ENCODE measurements at places on chromosomes 4 and X. TPM values are rescaled to one million over a fixed set of nuclear protein-coding genes. Genes with fewer than 3 reads are reported as not detected.

The ZAR1 gene
- not detected for polyA plus RNA-seq

The AKAP14 gene
- 4.8 TPM for polyA plus RNA-seq

The GABRA4 gene
- polyA plus RNA-seq: not detected

The CAMK2D gene
- polyA plus RNA-seq: 65.6 TPM

The MID1 gene
- 23.7 TPM for polyA plus RNA-seq

The PAGE2 gene
- polyA plus RNA-seq: not detected

The TRAM1L1 gene
- 12.5 TPM for polyA plus RNA-seq

The ADH1B gene
- 961 TPM for polyA plus RNA-seq

The GYPE gene
- 18.2 TPM for polyA plus RNA-seq

- no peaks in the 10 kb centered on the region for H3K4me1 ChIP-seq
- no peak for DNase-seq
- H3K27ac ChIP-seq: no peak overlapping the region
- no peaks in the 10 kb centered on the region for H3K27me3 ChIP-seq
- H3K4me3 ChIP-seq: no peak overlapping the region
- peaks cover 11% of the 10 kb centered on the region for H3K36me3 ChIP-seq
Observed at GRCh38 chr4:38086151-38086848, 126.1 kb downstream of the PTTG2 start.

DNA sequence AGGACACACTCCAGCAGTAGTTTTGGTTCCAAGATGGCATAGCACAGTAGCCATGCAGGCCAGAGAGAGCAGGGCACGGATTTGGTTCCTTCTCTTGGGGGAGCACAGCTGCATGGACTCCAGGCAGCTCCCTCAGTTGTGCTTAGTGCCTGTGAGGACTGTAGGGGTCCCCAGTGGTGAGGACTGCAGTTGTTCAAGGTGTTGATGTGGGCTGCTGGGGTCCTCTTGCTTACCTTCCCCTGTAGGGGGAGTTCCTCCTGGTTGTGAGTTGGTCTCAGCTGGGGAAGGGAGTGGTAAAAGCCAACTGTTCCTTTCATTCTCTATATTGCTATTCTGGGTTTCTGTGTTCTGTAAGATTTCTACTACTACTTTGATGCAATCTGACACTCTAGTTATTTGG lies 606.5 kb downstream of the MAGEB5 start:
- H3K4me1 ChIP-seq: no peaks in the 10 kb centered on the region
- H3K36me3 ChIP-seq: no peaks in the 10 kb centered on the region
- H3K27me3 ChIP-seq: no peaks in the 10 kb centered on the region
- H3K27ac ChIP-seq: no peak overlapping the region

DNA sequence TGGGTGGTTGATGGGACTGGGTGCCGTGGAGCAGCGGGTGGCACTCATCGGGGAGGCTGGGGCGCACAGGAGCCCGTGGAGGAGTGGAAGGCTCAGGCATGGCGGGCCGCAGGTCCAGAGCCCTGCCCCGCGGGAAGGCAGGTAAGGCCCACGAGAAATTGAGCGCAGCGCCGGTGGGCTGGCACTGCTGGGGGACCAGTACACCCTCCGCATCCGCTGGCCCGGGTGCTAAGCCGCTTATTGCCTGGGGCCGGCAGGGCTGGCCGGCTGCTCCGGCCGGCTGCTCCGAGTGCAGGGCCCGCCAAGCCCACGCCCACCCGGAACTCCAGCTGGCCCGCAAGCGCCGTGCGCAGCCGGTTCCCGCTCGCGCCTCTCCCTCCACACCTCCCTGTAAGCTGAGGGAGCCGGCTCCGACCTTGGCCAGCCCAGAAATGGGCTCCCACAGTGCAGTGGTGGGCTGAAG lies 85.1 kb upstream of the FAT4 start:
- H3K36me3 ChIP-seq: no peaks in the 10 kb centered on the region
- H3K27me3 ChIP-seq: no peaks in the 10 kb centered on the region
- peak; percentile 64 for DNase-seq
- H3K27ac ChIP-seq: no peak overlapping the region

DNA sequence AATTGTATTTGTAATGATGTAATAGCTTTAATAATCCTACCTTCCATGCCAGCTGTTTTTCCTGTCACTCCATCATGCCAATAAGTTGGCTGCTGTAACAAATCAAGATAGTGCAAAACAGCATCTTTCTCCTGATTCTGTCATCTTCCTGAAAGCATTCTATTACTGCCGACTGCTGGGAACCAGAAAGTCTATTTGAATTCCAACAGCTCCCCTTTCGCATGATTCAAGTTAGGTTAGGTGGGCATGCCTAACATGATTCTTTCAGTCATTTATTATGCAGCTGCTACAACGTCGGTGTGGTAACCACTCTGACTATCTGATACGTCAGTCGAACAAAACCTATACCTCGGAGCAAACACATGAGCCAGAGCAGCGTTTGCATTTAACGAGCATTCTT lies 127.9 kb upstream of the DMD start:
- H3K4me3 ChIP-seq: no peak overlapping the region
- no peaks in the 10 kb centered on the region for H3K4me1 ChIP-seq
- H3K27me3 ChIP-seq: no peaks in the 10 kb centered on the region
- H3K36me3 ChIP-seq: no peaks in the 10 kb centered on the region

- H3K4me3 ChIP-seq: no peak overlapping the region
- no peaks in the 10 kb centered on the region for H3K36me3 ChIP-seq
- H3K27me3 ChIP-seq: peaks cover 5% of the 10 kb centered on the region
Observed at GRCh38 chrX:1072637-1073377, 139.6 kb downstream of the CRLF2 start.

- DNase-seq: no peak
- peaks cover 10% of the 10 kb centered on the region for H3K4me1 ChIP-seq
- no peak overlapping the region for H3K4me3 ChIP-seq
- no peaks in the 10 kb centered on the region for H3K27me3 ChIP-seq
Observed at GRCh38 chr4:40475609-40476008, 140.5 kb downstream of the CHRNA9 start.

DNA sequence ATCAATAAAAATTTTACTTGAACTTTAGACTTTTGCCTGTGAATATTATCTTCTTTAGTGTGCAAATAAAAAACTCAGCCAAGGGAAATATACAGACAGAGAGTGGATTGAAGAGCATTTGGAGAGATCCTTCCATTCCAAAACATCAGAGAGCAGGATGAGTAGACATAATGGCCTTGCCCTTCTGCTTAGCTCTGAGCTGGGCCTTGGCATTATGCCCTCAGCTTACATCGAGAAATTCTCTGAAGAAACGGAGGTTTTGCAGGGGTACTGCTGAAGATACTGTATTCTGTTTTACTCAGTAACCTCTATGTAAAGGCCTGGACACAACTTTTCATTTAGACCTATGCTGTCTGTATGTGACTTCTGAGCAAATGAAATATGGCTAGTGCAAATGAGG lies 317.4 kb downstream of the STIM2 start:
- H3K36me3 ChIP-seq: no peaks in the 10 kb centered on the region
- H3K27me3 ChIP-seq: no peaks in the 10 kb centered on the region
- H3K4me1 ChIP-seq: no peaks in the 10 kb centered on the region
- no peak for DNase-seq
- no peak overlapping the region for H3K4me3 ChIP-seq

GRCh38 chr4:73066928-73067327 lies 2.6 kb downstream of the COX18 start:
- no peaks in the 10 kb centered on the region for H3K27me3 ChIP-seq
- H3K4me1 ChIP-seq: no peaks in the 10 kb centered on the region
- no peak overlapping the region for H3K4me3 ChIP-seq
- no peaks in the 10 kb centered on the region for H3K36me3 ChIP-seq
- H3K27ac ChIP-seq: no peak overlapping the region

DNA sequence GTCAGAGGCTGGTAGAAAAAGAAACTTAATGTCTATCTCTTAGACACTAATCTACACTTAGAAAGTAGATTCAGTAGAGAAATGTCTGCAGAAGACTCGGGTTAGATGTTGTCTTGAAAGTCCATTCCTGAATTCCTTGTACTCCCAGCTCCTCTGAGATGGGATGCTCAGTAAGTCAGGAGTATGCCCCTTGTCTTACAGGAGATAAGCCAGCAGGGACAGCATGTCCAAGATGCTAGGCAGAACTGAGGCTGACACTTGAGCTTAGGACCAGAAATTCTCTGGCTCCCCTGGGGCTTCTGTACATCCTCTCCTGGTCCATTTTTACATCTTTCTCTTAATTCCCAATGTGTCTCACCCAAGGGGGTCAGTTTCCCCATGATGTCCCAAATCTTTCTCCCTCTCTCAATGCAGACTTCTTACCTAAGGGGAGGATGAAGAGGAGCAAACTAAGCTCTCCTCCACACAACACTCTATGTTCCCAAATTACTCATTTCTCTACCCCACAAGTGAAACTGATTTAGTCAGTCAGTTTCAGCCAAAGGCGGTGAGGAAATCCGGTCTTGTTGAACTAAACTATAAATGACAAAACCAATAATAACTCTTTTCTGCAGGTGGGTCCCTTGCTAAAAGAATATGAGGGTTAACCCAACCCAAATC lies 558.2 kb upstream of the DIPK2B start:
- H3K36me3 ChIP-seq: peaks cover 4% of the 10 kb centered on the region
- H3K27ac ChIP-seq: peak overlapping the region; percentile 40
- H3K27me3 ChIP-seq: no peaks in the 10 kb centered on the region
- no peak overlapping the region for H3K4me3 ChIP-seq
- no peak for DNase-seq
- peaks cover 7% of the 10 kb centered on the region for H3K4me1 ChIP-seq

- H3K27ac ChIP-seq: no peak overlapping the region
- no peaks in the 10 kb centered on the region for H3K27me3 ChIP-seq
- DNase-seq: no peak
- no peaks in the 10 kb centered on the region for H3K4me1 ChIP-seq
Observed at GRCh38 chr4:111960241-111960667, 185.0 kb upstream of the FAM241A start.

DNA sequence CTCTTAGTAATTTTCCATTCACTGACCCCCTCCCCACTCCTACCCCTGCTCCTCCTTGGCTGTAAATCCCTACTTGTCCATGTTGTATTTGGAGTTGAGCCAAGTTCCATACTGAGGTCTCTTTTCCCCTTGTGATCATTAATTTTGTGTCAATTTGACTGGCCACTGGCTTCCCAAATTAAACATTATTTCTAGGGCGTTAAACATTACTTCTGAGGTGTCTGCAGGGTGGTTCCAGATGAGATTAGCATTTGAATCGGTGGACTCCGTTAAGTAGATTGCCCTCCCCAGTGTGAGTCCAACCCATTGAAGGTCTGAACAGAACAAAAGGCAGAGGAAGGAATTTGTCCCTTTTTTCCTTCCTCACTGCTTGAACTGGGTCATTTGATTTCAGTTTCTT lies 25.7 kb downstream of the SLC39A8 start:
- DNase-seq: no peak
- no peak overlapping the region for H3K4me3 ChIP-seq
- H3K4me1 ChIP-seq: peaks cover 3% of the 10 kb centered on the region
- H3K27ac ChIP-seq: peak overlapping the region; percentile 69

DNA sequence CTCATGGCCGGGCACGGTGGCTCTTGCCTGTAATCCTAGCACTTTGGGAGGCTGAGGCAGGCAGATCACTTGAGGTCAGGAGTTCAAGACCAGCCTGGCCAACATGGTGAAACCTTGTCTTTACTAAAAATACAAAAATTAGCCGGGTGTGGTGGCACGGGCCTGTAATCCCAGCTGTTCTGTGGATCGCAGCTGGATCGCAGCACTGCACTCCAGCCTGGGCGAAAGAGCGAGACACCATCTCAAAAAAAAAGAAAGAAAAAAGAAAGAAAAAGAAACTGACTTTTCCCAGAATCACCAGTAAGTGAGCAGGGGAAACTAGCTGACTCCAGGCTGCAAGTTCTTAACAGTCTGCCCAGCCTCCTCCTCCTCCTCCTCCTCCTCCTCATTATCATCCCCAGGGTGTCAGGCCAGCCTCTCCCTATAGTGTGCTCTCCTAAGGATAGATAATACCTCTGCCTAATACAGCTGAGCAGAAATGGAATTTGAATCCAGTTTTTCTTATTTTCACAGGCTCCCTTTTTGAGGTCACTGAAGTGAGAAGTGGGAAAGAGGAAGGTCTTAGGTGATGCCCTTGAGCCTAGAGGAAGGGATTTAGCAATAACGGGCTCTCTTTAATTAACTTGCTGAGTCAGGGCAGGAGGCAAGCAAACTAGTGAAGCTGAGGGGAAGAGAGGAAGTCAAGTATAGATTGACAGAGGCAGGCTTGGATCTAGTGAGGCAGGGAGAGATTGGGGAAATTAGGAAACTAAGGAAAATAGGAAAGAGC lies 11.8 kb upstream of the ELF2 start:
- H3K36me3 ChIP-seq: no peaks in the 10 kb centered on the region
- no peaks in the 10 kb centered on the region for H3K27me3 ChIP-seq
- peaks cover 21% of the 10 kb centered on the region for H3K4me1 ChIP-seq
- H3K4me3 ChIP-seq: no peak overlapping the region
- H3K27ac ChIP-seq: no peak overlapping the region
- no peak for DNase-seq

- DNase-seq: no peak
Observed at GRCh38 chrX:51824061-51824460, 69.4 kb upstream of the MAGED1 start.

GRCh38 chr4:8141935-8142334 lies 16.7 kb downstream of the ABLIM2 start:
- H3K27ac ChIP-seq: no peak overlapping the region
- peaks cover 7% of the 10 kb centered on the region for H3K4me1 ChIP-seq
- H3K27me3 ChIP-seq: peaks cover 23% of the 10 kb centered on the region

- no peak overlapping the region for H3K4me3 ChIP-seq
- no peaks in the 10 kb centered on the region for H3K27me3 ChIP-seq
- no peak for DNase-seq
- H3K27ac ChIP-seq: no peak overlapping the region
Observed at GRCh38 chr4:26873391-26874026, 12.9 kb downstream of the STIM2 start.

Data from left lung (tissue), 14 donors.